ENCODE measurements at places on chromosomes 2 and 18. TPM values are rescaled to one million over a fixed set of nuclear protein-coding genes. Genes with fewer than 3 reads are reported as not detected.

The ABHD1 gene
- total RNA-seq, result 1.2 TPM

The PIGN gene
- 9.4 TPM for total RNA-seq

The INHA gene
- 0.35 TPM for total RNA-seq

The EPAS1 gene
- total RNA-seq, result 111 TPM

The CCDC148 gene
- 0.39 TPM for total RNA-seq

The RALB gene
- 89.7 TPM for total RNA-seq
